Type B pancreatic cell (in vitro differentiated cells): ENCODE measurements at places on chromosomes 3 and 15.

DNA sequence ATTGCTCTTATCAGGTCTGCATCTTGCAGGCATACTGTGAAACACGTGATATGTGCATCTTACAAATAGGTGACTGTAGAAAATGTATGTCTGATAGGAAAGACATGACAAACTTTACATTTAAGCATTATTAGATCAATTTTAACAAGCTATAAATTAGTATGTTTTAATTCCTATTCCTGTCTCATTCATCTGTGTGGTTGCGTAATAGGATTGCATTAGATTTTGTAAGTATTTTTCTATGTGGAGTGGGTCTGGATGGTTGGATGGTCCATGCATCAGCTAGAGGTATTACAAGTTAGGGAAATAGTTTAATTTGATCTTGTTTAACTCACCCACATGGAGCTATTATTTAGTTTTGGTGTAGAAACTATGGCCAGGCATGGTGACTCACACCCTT, 18.8 kb downstream of the ASTE1 start:
- H3K27me3 ChIP-seq: no peaks in the 10 kb centered on the region
- no peak for DNase-seq
- no peak overlapping the region for H3K4me3 ChIP-seq
- no peak overlapping the region for H3K27ac ChIP-seq

DNA sequence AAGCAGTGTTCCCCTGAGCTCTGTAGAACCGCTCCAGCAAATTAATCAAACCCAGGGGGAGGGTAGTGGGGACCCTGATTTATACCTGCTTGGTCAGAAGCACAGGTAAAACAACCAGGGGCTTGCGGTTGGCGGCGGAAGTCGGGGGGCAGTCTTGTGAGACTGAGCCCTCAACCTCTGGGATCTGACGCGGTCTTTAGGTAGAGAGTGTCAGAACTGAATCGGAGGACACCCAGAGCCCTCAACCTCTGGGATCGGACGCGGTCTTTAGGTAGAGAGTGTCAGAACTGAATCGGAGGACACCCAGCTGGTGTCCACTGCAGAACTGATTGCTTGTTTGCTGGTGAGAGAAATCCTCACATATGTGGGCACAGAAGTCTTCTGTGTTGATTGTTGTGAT, 12.9 kb upstream of the PAQR5 start:
- H3K4me3 ChIP-seq: no peak overlapping the region
- no peak for DNase-seq
- H3K27me3 ChIP-seq: no peaks in the 10 kb centered on the region
- no peak overlapping the region for H3K27ac ChIP-seq
- H3K4me1 ChIP-seq: peaks cover 19% of the 10 kb centered on the region
- no peaks in the 10 kb centered on the region for H3K36me3 ChIP-seq

DNA sequence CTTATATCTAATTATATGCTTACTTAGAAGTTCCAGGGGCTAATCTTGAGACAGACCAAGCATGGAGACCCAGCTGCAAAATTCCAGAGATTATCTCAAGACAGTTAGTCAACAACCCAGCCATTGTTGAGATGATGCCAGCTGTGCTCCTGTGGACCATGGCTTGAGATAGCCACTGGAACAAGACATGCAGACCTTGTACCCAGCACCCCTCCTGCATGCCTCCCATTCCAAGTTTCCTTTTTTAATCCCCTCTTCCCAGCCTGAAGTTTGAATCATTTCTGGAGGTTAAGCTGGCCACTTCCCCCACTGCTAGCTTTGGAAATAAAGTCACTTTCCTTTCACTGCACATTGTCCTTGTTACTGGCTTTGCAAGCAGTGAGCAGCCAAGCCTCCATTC, 53.8 kb downstream of the IMPG2 start:
- no peak for DNase-seq
- no peaks in the 10 kb centered on the region for H3K27me3 ChIP-seq
- no peak overlapping the region for H3K4me3 ChIP-seq

- no peaks in the 10 kb centered on the region for H3K4me1 ChIP-seq
- no peaks in the 10 kb centered on the region for H3K36me3 ChIP-seq
- no peak overlapping the region for H3K27ac ChIP-seq
- no peak overlapping the region for H3K4me3 ChIP-seq
These were observed 166.2 kb downstream of the ZIC1 start for GRCh38 chr3:147575391-147575790.
